ENCODE measurements at places on chromosomes 7 and 10.

- DNase-seq = no peak
Observed at GRCh38 chr10:79452174-79452611, 6.8 kb upstream of the ZCCHC24 start.

GRCh38 chr7:1555046-1555812, 776 bp downstream of the TMEM184A start:
- DNase-seq = no peak

DNA sequence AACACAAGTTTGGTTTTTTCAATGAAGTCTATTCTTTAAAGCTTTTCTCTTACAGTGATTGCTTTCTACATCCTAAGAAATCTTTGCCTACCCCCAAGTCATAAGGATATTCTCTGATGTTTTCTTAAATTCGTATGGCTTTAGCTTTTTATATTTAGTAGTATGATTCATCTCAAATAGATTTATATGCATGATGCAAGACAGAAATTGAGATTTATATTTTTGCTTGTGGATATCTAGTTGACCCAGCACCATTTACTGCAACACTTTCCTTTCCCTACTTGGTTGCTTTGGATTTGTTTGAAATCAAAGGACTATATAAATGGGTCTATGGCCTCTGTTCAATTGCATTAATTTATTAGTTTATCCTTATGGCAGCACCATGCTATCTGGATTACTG, 113.9 kb downstream of the ZNF438 start:
- DNase-seq = no peak

GRCh38 chr10:119341459-119342301, 134.3 kb downstream of the GRK5 start:
- peak; percentile 29 for DNase-seq

DNA sequence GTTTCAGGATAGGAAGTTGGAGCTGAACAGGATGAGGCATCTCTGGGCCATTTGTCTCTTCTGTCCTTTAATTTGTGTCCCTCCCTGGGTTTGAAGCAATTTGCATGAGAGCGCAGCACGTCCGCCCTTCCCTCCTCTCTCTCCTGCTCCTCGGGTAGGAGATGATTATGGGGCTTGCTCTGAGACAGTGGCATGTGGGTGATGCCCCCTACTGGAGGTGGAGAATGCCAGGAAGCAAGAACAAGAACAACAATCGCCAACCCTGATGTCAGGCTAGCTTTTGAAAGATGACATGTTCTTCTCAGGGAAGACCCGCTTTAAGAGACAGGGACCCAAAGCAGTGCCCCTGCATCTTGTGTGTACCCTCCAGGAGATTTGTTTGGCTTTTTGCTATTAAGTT, 63.9 kb upstream of the LOXL4 start:
- no peak for DNase-seq

GRCh38 chr7:2247141-2247995, 5.3 kb downstream of the NUDT1 start:
- DNase-seq = no peak

- no peak for DNase-seq
Observed at GRCh38 chr7:134284011-134284410, 32.7 kb downstream of the SLC35B4 start.

Data from stimulated activated CD4-positive, alpha-beta T cell treated with anti-CD3 and anti-CD28 coated beads, Interleukin-12 subunit alpha, Interleukin-12 subunit beta, amount 100 ng/mL, for 24 hours (primary cell).